ENCODE measurements at places on chromosomes 3 and 15.

DNA sequence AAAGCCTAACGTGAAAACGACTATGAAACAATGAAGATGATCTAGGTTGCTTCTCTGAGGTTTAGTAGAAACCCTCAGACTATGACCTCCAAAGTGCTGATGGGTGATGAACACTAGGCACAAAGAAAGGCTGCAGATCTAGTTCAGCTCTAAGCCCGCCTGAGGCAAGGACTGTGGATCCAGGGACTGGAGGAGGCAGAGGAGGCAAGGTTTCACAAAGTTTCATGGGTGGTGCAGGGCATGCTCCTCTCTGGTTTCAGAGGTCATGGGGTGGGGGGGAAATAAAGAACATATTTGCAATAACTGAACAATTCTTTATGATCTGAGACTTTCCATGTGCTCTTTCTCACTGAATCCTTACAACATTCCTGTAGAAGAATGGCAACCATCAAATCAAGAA is 679.2 kb downstream of the NTRK3 start:
- no peak for DNase-seq

DNA sequence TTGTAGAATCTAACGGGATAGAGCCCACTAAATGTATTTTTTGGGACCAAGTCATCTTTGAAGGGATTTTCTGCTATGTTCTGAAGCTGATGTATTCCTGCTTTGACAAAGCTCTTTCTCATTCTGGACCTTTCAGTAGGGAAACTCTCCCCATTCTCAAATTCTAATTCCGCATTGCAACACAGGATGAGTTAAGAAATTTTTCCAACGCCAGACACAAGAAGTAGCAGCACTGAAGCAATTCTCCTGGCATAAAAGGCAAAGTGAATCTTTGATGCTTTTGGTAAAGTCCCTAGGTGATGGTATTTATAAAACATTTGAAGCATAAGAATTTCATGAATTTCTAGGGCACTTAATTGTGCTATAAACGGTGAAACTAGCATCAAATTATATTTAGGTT is 76.8 kb downstream of the ZPLD1 start:
- no peak for DNase-seq

DNA sequence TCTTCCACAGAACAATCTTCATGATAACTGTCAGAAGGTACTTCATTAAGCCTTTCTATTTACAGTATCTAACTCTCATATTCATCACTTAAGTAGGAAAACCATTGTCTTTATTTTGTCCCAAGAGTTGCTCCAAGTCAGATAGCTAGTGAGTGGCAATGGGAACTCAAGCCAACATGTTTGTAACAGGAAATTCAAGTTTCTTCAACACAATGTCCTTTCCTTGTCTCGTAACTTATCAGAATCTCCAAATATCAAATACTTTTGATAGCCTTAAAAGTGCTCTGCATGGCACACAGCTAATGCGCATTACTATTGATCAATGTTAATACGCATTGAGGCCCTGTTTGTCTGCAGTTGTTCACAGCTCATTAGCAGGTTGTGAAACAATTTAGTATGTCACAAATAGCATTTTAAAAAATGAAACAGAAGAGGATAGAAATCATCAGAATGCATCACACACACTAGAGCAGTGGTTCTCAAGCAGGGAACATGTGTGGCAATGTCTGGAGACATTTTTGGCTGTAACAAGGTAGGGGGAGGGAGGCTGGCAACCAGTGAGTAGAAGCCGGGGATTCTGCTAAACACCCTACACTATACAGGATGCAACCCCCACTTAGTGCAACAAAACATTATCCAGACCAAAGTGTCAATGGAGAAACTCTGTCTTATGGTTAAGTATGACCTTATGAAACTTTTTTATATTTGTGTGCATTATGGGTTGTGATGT is 27.5 kb downstream of the BTLA start:
- DNase-seq, result no peak

DNA sequence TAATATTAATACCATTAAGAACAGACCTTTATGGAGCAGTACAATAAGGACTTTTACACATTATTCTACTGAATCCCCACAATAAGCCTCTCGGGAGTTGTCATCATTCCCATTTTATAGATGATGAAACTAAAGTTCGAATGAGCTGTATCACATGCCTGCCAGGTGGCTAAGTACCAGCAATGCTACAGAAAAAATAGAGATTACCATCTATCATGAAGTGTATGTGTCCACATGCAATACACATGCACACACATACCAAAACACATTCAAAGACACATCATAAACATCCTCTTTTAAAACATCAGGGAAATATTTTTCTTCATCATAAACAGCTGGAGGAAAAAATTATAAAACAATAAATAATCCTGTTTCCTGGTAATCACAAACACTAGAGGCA is 136.6 kb downstream of the SUCLG2 start:
- DNase-seq, result no peak

DNA sequence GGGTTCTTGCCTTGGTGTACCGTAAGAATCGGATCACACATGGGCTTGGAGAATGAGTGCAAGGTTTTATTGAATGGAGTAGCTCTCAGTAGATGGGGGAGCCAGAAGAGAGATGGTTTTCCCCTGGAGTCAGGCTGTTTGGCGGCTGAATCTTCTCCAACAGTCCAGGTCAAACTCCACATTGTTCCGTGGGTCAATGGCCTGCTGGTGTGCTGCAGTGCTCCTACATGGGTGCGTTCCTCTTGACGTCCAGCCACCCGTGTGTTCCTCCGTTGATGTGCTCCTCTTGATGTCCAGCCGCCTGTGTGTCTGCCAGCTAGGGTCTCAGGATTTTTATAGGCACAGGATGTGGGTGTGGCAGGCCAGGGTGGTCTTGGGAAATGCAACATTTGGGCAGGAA is 69.3 kb upstream of the AGBL1 start:
- no peak for DNase-seq

Measured in neural progenitor cell (in vitro differentiated cells).